ENCODE measurements at places on chromosomes 7 and 10.
A peak's percentile ranks its signal among the peaks of the same experiment; 100 is the strongest.

DNA sequence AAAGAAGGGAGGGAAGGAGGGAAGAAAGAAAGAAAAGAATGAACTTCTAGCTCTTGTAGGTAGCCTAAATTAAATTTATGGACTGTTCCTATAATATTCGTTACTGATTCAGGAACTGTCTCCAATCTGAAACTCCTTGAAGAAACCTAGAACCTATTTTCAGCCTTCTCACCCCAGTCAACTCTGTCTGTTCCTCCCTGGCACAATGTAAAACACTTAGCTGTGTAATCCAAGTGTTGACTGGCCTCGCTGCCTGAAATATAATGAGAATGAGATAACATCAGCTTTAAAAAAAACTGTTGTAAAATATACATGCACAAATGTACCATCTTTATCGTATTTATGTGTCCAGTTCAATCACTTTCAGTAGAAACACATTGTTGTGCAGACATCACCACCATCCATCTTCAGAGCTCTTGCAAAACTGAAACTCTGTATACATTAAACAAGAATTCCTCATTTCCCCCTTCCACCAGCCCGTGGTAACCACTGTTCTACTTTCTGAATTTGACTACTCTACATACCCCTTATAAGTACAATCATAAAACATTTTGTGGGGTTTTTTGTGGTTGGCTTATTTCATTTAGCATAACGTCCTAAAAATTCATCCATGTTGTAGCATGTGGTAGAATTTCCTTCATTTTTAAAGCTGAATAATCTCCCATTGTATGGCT, 6.3 kb upstream of the C7orf33 start:
- DNase-seq, result no peak

DNA sequence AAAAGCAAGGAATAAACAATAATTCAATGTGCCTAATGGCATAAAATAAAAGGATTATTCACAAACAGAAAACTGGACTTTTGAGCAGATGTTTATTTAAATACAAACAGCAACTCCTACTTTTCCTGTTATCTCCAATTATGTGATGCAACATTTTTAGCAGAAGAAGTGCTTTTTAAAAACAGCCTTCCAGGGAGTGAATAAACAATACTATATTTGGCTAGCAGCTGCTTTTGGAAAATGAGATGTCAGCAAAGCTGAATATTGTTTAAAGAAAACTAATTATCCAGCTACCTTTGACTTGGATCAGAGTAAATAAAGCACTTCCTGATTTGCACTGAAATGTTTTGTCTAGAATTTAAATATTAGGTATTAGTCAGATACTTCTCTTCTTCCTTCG, 23.2 kb downstream of the CDK1 start:
- DNase-seq, result no peak

DNA sequence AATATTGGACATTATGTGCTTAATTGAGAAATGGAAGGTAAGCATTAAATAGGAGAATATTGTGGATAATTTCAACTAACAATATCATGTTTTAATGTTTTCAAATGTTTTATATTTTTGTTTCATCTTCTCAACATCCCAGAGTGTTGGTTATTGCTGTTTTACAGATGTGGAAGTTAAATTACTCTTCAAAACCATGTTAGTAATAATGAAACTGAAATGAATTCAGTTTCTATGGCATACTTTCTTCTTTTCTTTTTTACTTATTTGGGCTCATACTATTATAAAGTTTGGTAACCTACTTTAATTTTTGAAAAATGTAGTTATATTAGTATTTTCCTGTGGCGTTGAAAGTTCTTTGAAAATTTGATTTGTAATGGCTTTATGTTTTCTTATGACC, 4.2 kb downstream of the GLRX3 start:
- DNase-seq, result no peak

DNA sequence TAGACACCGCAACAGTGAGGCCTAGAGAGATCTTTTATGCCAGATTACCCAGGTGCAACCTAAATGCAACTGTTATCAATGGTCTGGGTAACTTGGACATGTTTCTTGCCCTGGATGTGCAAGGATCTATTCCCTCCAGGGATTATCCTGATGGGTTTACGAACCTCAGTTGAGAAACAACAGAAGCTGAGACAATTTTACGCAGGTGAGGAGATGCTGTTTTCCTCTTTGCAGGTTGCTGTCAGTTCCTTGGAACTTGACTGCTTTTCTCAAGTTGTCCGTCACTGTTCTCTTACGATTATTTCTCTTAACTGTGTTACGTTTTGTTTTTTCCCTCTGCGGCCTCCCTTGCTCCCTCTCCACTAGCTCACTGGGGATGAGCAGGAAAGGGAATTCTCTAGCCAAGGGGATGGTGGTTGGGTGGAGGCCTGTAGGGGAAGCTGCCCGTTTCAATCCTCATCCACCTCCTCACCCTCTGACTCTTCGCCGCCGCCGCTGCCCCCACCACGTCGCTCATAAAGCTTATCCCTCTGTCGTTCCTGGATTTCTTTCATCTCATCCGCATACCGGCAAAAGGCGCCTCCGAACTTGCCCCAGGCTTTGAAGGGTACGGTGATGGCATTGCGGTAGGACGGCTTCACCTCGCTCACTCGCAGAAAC, 1.2 kb downstream of the PURB start:
- DNase-seq, result no peak

DNA sequence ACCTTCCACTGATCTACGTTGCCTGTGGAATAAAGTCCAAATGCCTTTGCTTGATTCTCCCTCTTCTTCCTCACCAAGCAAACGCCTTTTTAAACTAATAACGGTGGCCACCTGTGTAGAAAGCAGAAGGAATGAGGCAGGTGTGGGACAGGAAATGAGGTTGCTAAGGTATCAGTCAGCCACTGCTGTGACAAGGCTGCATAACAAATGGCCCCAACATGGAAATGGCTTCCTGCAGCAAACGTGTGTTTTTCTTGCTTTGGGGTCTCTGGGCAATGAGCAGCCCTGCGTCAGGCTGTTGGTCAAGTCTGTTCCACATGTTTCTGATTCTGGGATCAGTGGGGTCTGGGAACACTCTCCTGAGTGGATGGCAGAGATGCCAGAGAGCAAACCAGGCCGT, 56.0 kb upstream of the EN2 start:
- no peak for DNase-seq

- no peak for DNase-seq
These were observed 104.1 kb upstream of the SLC25A13 start for GRCh38 chr7:96426027-96426426.

GRCh38 chr10:89217057-89217990, 10.2 kb upstream of the CH25H start:
- peak; percentile 53 for DNase-seq

GRCh38 chr7:130381468-130382312, 1.4 kb downstream of the CPA1 start:
- DNase-seq, result no peak
